GM12865 (cell line): ENCODE measurements at places on chromosomes 3 and 15.

- peak; percentile 28 for DNase-seq
These were observed 10.5 kb upstream of the SH3GL3 start for GRCh38 chr15:83436513-83437158.

GRCh38 chr15:94395640-94396039 lies 164.3 kb downstream of the MCTP2 start:
- DNase-seq, result no peak

DNA sequence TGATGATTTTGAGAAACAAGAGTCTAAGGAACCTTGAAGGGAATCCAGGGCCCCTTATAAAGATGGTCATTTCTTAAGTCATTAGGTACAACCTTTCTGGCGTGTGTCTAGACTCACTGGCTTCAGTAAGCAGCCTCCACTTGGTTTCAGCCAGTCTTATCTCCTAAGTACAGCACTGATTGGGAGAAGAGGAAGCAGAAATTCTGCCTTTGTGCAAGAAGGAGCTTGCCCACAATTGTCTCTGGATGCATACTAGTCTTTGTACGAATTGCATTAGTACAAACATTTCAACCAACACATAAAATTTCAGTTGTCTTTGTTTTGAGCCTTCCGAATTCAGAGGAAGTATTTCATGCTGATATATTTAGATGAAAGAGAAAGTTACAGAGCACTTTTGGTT lies 139.4 kb downstream of the SLCO3A1 start:
- DNase-seq, result no peak

- DNase-seq, result peak; percentile 65
These were observed 39.7 kb upstream of the TM4SF1 start for GRCh38 chr3:149417174-149417573.

DNA sequence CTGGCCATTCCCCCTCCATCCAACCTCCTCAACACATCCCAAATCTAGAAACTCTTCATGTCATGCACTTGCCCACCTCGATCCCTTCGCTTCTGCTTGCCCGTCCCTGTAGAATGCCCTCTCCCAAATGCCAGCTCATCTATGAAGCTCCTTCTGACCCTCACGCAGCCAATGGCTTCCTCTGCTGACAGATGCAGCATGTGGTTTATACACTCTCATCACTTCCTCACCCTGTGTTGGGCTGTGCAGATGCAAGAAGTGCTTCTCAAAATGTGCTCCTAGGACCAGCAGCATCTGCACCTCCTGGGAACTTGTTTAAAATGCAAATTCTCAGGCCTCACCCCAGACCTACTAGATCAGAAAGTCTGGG lies 51.7 kb downstream of the SEMA5B start:
- peak; percentile 5 for DNase-seq

DNA sequence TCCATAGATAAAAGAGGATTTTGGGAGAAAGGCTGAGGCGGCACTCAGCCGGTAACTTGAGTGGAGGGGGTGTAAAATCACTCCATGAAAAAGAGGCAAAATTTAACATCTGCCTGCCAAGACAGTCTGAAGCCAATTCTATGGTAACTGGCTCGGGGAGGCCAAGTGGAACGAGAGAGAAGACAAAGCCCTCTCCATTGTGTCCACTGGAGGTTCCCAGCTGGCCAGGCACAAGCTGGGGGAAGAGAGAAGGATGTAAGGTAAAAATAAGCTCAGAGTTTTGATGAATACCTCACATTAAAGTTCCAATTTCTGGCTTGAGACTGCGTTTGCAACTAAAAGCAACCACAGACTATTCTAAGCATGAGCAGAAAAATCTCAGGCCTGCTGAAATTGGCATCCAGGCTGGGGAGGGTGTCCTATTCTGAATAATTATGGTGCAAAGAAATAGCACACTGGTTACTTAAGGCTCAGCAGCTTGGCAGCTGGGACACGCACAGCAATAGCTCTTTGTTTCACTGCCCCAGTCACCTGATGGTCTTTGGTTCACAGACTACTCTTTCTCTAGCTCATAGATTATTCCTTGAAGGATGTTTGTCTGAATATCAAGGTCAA lies 48.8 kb downstream of the CHRD start:
- DNase-seq, result no peak

GRCh38 chr3:72655131-72655551 lies 193.1 kb downstream of the SHQ1 start:
- DNase-seq, result no peak

DNA sequence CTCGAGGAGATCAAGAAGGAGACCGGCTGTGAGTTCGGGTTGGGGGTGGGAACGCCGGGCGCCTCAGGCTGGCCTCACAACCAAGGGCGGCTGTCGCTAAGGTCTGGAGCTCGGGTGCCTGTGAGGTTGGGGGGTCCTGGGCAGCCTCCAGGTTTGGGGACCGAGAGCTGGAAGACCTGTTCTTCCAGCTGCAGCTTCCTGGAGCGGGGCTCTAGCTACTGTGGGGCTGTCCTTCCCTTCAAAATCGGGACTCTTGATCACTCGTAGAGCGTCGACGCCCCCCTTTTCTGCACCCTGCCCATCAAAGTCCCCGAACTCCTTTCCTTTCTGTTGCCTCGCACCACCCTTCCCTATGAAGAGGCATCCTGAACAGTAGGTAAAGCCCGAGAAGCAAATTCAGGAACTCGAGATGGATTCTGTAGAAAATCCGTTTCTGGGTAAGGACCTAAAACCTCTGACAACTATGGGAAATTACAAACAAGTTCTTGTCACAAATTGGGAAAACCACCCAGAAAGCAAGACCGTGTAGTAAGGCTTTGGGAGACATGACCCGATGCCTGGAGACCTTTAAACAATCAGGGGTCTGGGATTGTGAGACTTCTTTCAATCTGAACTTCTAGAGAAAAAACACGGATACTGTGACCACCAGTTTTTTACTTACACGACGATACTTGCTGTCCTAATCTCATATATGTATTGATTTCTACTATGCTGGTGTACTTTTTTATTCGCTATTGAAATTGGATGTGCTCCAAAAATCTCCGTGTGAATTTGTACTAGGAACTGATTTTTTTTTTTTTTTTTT lies 556 bp downstream of the CHP1 start:
- no peak for DNase-seq

GRCh38 chr15:61049028-61049427 lies 180.1 kb downstream of the RORA start:
- no peak for DNase-seq

- no peak for DNase-seq
These were observed 26.2 kb downstream of the PDE8A start for GRCh38 chr15:85007741-85008397.

- no peak for DNase-seq
These were observed 211.9 kb downstream of the MYRIP start for GRCh38 chr3:40021338-40021737.

DNA sequence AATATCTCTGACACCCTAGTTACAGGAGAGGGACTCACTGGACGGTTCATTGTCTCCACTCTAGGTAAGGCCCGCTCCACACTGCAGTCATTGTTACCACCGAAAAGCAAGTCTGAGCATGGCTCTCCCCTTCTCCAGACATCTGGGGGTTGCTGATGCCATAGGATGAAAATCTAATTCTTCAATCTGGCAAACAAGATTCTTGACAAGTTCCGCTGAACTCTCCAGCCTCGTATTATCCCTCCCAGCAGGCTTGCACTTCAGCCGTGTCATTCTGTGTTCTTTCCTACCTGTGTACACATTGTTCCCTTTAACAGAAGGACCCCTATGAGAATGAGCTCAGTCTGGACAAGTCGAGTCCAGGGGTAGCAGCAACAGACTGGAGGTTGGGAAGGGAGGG lies 152.3 kb upstream of the NR2E3 start:
- DNase-seq, result no peak

GRCh38 chr15:94366781-94367180 lies 135.4 kb downstream of the MCTP2 start:
- DNase-seq, result no peak

DNA sequence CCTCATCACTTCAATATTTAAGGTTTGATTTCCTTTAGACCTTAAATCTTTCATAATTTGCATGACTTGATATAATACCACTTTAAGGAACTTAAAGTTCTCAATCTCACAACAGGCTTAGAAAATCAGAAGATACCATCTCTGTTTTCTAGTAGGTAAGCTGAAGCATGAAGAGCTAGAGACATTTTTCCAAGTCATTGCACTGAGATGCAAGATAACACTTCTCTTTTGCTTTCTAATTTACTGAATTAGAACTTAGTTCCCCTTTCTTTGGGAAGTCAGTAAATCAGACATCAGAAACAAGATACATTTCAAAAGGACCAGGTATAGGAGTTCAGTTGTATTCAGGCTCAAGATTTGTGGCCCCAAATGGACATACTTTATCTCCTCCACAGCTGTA lies 79.7 kb downstream of the DZIP3 start:
- no peak for DNase-seq

- no peak for DNase-seq
These were observed 398.0 kb downstream of the OTOL1 start for GRCh38 chr3:161894657-161895056.

DNA sequence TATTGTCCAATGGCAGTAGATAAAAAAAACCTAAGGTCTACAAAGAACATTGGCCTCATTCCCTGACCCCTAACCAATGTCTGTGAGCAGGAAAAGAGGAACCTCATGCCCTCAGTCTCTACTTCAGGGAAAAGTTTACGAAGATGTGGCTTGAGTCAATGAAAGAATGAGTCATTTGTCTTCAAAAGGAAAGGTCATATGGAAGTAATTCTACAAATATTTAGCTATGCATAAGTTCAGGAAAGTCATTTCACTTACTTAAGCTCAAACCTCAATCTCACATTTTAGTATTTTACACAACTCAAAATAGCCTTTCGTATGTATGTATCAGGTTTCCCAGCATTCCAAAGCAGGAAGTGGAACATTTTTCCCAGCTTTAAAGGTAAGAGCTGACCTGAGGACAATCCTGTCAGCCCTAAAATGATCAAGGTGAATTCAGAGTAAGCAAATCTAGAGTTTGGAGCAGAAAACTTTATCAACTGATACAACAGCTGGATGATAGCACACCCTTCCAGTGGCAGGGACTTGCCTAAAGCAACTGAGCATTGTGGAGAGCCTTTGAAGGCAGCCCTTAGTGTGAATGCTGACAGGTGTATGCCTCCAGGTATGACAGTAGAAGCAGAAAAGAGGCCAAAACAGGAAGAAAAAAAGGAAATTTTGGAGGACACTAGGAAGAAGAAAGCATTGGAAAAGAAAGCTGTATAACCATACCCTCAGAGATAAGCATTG lies 53.9 kb upstream of the ACKR4 start:
- no peak for DNase-seq

- no peak for DNase-seq
These were observed 6.4 kb upstream of the SNUPN start for GRCh38 chr15:75631935-75632334.

DNA sequence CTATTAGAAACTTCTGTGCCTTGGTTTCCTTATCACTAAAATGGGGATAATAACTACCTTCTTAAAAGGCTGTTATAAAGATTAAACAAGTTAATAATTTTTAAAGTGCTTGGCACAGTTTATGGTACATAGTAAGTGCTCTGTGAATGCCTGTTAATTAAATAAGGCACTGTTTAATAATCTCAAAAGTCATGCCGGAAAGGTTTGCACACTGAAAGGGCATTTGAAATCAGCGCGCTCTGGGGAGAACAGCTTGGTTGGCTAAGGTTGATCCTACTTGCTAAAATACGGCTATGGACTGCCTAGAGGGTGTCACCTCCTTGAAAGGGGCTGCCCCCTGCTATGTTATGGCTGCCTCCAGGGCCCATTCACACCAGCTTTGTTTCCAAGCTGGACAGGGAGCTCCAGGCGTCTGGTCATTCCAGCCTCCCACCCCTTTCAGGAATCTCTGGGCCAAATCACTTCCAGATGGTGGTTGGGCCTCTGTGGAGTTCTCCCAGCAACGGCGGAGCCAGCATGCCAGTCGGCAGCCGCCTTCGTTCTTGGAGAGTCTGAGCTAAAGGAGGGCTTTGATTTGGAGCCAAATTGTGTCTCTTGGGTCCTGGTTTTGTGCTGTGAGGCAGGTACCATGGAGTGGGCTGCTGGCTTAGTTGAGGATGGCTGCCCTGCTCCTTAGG lies 5.9 kb downstream of the FLNB start:
- DNase-seq, result no peak

- no peak for DNase-seq
These were observed 104.9 kb upstream of the IQSEC1 start for GRCh38 chr3:13178107-13178506.

- peak; percentile 20 for DNase-seq
These were observed 86.8 kb downstream of the TMCO5A start for GRCh38 chr15:38021259-38021658.

GRCh38 chr15:101384276-101384675 lies 89.2 kb upstream of the SNRPA1 start:
- DNase-seq, result no peak

GRCh38 chr15:56337084-56337725 lies 28.0 kb upstream of the TEX9 start:
- no peak for DNase-seq

- no peak for DNase-seq
These were observed 40.2 kb upstream of the IDH2 start for GRCh38 chr15:90142216-90143165.

- no peak for DNase-seq
These were observed 12.2 kb downstream of the TUBGCP4 start for GRCh38 chr15:43383070-43383469.

- DNase-seq, result no peak
These were observed 63.2 kb upstream of the RASGRP1 start for GRCh38 chr15:38627689-38628277.

- no peak for DNase-seq
These were observed 17.2 kb downstream of the MKRN2 start for GRCh38 chr3:12574131-12574530.

DNA sequence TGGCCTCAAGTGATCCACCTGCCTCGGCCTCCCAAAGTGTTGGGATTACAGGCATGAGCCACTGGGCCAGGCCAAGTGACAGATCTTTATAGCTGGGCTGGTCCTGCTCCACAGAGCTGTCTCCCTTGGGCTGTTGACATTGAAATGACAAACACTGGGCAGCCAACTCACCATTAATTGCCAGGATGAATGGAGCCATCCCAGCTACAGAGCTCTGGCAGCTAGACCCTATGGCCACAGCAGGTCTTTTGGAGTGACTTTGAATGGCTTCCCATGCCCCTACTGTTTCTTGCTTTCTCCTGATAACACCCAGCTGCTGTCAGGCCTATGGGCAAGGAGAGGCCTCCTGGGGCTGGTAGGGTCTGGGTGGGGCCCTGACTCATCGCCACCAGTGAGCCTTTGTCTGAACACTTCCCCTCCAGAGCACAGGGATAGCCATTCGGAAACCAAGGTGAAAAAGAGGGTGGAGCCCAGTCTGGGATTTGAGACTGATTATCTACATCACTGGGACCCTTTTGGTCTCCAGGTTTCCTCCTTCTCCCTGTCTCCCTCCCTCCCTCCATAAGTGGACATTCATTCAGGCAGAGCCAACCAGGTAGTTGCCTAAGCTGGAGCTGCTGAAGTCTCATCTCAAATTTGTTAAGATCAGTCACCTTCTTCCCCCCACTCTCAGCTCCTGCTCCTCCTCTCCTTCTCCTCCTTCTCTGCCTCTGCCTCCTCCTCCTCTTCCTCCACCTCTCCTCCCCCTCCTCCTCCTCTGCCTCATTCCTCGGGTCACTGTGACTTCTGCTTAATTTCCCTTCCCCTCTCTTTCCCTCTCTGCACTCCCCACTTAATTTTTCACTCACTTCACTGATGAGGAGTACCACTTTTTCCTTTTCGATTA lies 34.0 kb downstream of the BHLHE40 start:
- no peak for DNase-seq
